Upper lobe of left lung (tissue), 6 donors: ENCODE measurements at places on chromosomes 12 and 14. TPM values are rescaled to one million over a fixed set of nuclear protein-coding genes. Genes with fewer than 3 reads are reported as not detected.
A peak's percentile ranks its signal among the peaks of the same experiment; 100 is the strongest.

DNA sequence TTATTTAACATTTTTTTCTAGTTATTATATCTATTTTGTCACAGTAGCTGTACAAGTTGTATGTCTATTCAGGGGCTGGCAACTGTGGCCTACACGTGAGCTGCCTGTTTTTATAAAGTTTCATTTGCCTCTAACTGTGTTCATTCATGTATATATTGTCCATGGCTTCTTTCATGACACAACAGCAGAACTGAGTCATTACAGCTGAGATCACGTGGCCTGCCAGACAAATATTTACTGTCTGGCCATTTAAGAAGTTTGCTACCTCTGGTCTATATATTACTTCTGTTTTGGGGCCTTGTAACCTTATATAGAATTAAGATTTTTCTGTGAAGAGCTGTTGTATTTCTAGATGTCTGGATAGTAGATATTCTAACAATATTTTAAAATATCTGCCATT lies 37.9 kb downstream of the KIAA0586 start:
- H3K4me3 ChIP-seq: no peak overlapping the region
- no peaks in the 10 kb centered on the region for H3K4me1 ChIP-seq
- no peaks in the 10 kb centered on the region for H3K27me3 ChIP-seq
- no peak overlapping the region for H3K27ac ChIP-seq

DNA sequence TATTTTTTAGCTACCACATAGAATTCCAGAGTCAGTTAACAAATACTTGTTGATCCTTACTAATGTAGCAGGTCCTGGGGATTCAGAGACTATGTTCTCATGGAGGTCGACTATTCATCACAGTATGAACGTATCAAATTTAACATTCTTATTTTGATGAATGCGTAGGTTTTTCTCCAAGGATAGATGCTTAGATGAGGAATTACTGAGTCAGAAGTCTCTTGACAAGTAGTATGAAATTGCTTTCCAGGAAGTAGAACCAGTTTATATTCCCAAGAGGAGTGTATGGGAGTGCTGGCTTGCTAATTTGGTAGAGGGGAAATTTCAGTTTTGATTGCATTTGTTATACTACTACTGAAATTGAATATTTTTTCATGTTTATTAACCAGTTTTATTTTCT lies 42.8 kb upstream of the CRADD start:
- no peak overlapping the region for H3K4me3 ChIP-seq
- H3K4me1 ChIP-seq: no peaks in the 10 kb centered on the region
- no peaks in the 10 kb centered on the region for H3K36me3 ChIP-seq

DNA sequence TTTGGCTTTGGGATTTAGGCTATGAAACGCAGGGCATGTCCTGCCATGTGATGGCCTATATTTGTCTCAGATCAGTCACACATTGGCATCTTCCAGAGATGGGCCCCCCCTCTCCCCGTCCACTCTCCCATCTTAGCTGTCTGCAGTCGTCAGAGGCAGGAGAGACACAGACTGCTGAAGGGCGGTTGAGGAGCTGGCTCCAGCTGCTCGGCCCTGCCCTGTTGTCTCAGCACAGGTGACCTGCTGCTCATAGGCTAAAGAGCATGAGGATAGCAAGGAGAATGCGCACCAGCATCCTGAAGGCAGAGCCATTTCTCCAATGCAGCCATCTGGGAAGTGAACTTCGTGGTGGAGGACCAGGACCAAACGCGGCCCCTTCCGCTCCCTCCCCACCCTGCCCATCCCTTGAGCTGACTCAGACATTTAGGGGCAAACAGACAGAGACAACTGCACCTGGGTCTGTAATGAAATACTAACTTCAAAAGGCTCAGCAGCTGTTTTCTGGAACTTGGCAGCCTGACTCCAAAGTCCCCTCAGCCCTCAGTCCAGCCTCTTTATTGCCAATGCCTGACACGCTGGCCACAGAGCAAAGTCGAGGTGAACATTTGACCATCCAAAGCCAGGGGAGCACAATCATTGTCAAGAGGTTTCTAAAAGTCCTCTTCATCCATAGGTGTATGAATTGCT lies 22.3 kb downstream of the FZD10 start:
- no peak overlapping the region for H3K4me3 ChIP-seq
- H3K4me1 ChIP-seq: no peaks in the 10 kb centered on the region
- DNase-seq: no peak
- H3K27ac ChIP-seq: no peak overlapping the region

DNA sequence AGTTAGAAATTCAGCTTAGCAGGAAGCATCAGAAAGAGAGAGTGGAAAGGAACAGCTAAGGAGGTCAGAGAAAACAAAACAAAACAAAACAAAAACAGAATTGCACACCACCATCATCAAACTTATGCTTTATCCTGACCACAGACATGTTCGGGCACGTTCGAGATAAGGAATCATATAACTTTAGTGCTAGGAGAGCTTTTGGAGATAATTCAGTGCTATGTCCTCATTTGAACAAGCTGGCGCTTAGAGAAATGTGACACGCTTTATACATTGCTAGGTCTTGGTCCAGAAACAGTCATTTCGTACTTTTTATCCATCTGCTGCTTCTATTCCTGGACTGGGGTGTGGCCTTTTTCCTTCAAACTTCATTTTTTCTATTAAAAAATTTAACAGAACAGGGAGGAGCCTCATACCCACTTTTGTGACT lies 213.1 kb downstream of the PTPRO start:
- no peaks in the 10 kb centered on the region for H3K4me1 ChIP-seq
- no peak overlapping the region for H3K27ac ChIP-seq
- H3K27me3 ChIP-seq: no peaks in the 10 kb centered on the region
- no peaks in the 10 kb centered on the region for H3K36me3 ChIP-seq
- no peak overlapping the region for H3K4me3 ChIP-seq

DNA sequence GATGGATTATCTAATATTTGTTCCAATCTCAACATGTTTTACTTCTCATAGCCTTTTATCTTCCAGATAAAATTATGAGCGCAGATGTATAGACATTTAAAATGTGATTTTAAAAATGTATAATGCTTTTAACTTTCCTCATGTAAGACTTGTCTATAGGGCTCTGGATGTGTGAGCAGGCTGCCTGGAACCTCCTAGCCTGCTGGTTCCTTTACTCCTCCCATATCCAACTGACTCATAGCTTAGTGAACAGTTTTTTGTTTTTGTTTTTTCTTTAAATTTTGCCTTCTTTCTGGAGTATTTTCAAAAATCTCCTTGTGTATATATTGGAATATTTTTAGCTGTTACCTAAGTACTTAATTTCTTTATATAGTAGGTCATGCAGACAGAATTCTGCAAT lies 115.4 kb downstream of the PDE3A start:
- no peaks in the 10 kb centered on the region for H3K4me1 ChIP-seq
- H3K27me3 ChIP-seq: no peaks in the 10 kb centered on the region
- H3K27ac ChIP-seq: no peak overlapping the region
- no peak overlapping the region for H3K4me3 ChIP-seq

GRCh38 chr14:68931063-68931462 lies 48.0 kb downstream of the ACTN1 start:
- no peak for DNase-seq
- H3K27me3 ChIP-seq: no peaks in the 10 kb centered on the region
- peak overlapping the region; percentile 85 for H3K27ac ChIP-seq
- H3K4me3 ChIP-seq: no peak overlapping the region
- H3K36me3 ChIP-seq: no peaks in the 10 kb centered on the region

Gene RNF212B
- not detected for total RNA-seq

Gene PRB2
- total RNA-seq: not detected
